ENCODE measurements at places on chromosomes 4 and X.

DNA sequence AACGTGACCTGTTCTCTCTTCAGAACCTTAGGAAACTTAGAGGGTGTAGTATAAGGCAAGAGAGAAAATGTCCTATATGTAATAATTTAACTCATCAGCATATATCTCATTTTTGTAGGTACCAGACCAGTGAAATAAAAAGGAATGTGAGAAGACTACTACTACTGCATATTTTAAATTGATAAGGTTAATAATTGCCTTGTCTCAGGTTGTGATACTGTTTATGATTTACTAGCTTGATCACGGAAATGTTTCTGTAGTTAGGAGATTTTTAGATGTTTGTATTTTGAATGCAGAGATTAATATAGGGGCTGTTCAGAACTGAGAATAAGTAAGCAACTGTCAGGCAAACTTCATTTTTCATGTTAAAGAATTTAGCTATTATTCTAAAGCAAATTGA, 1563.4 kb downstream of the C4orf33 start:
- no peak for DNase-seq

- DNase-seq: no peak
These were observed 24.7 kb downstream of the APBB2 start for GRCh38 chr4:41189666-41190065.

DNA sequence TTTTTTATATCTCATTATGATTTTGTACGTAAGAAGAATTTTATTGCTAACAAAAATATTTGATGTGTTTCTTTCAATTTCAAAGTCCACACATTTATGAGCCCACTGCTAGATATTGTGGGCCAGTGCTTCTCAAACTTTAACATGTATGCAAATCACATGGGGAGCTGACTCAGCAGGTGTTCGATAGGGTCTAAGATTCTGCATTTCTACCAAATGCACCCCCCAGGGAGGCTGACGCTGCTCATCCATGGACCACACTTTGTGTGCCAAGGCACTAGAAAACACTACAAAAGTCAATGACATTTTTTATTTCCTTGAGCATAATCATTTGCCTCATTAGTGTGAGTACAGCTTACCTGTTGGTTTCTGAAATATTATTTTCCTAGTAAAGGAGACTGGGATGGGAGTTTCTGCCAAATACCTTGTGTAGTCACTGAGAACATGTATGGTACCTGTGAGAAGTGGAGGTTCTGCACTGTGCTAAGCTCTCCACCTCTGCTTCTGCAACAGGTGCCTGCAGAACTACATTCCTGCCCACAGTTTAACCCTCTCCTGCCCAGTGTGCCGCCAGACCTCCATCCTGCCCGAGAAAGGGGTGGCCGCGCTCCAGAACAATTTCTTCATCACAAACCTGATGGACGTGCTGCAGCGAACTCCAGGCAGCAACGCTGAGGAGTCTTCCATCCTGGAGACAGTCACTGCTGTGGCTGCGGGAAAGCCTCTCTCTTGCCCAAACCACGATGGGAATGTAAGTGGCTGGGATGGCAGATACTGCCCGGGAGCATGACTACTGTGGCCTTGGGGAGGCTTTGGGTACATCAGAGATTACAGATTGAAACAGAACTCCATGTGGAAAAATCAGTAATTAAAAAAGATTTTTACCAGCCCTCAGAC, 68.9 kb upstream of the MND1 start:
- no peak for DNase-seq

DNA sequence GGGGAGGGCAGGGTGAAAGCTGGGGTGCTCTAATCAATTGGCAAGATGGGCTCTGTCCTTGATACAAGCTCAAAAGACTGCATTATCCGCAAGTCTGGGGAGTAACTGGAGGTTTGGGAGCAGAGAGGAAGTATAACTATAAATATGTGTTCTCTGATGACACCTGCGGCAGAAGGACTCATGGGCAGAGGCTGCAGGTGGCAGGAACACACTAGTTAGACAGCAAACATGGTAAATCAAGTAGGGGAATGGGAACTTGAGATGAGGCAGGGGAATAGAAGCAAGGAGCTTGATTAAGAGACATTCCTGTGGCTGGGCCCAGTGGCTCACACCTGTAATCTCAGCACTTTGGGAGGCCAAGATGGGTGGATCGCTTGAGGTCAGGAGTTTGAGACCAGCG, 30.3 kb downstream of the SH3KBP1 start:
- DNase-seq: no peak

GRCh38 chrX:38804682-38805431, 3.6 kb downstream of the MID1IP1 start:
- peak; percentile 86 for DNase-seq

- DNase-seq: no peak
These were observed 153.2 kb upstream of the RPL34 start for GRCh38 chr4:108466936-108467902.

- no peak for DNase-seq
These were observed 5.0 kb upstream of the ZRSR2 start for GRCh38 chrX:15785176-15785750.

- no peak for DNase-seq
These were observed 107.2 kb upstream of the CENPE start for GRCh38 chr4:103305355-103305754.

DNA sequence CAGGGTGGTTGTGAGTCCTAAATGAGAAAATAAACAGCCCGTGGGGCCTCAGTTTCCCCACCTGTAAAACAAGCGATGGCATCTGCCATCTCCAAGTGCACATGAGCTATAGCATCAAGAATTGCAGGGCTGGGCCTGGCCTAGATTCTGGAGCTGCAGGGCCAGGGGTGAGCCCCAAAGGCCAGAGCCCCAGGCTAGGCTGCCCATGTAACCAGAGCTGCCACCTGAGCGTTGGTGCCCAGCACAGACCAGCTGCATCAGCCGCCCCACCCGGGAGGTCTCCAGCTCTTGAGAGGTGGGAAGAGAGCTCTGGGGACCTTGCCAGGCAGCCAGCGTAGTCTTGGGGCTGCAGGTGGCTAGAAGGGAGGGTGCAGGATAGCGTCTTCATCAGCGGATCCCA, 27.0 kb upstream of the GPR78 start:
- no peak for DNase-seq

- DNase-seq: no peak
These were observed 170.4 kb downstream of the PCDH18 start for GRCh38 chr4:137361756-137362470.

- DNase-seq: no peak
These were observed 1666.4 kb upstream of the IGFBP7 start for GRCh38 chr4:58776627-58777026.

- no peak for DNase-seq
These were observed 112.3 kb upstream of the BANK1 start for GRCh38 chr4:101678180-101678579.

DNA sequence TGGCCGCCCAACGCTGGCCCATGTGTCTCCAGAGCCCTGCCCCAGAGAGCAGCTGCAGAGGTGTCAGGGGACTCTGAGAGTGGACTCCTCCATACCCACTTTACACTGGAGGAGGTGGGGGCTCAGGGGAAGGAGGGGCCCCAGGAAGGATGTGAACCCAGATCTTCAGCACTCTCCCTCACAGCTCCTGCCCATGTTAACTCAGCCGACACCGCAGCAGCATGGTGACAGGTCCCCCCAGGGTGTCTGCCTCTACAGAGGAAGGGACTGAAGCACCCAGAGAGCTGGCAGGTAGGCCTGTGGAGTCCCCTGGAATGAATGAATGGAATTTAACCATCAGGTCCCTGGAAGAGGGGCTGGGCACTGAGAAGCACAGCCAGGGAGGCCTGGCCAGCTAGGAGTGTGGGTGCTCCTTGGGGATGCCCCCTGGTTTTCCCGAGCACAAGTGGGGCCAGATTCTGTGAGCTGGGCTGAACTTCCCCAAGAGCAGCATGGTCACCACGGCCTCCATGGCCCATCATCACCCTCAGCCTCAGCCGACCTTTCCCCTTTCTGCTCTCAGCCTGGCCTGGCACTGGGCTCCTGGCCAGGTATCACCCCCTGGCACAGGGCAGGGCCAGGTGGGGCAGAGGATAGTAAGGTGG, 21.9 kb downstream of the SH3BP2 start:
- DNase-seq: no peak

- DNase-seq: no peak
These were observed 62.7 kb upstream of the PTPN13 start for GRCh38 chr4:86531440-86531839.

GRCh38 chr4:123283371-123283895, 113.2 kb upstream of the SPRY1 start:
- DNase-seq: no peak

- no peak for DNase-seq
These were observed 149.8 kb downstream of the EFNB1 start for GRCh38 chrX:68978655-68979054.

GRCh38 chrX:20653070-20653469, 386.4 kb upstream of the RPS6KA3 start:
- DNase-seq: no peak

DNA sequence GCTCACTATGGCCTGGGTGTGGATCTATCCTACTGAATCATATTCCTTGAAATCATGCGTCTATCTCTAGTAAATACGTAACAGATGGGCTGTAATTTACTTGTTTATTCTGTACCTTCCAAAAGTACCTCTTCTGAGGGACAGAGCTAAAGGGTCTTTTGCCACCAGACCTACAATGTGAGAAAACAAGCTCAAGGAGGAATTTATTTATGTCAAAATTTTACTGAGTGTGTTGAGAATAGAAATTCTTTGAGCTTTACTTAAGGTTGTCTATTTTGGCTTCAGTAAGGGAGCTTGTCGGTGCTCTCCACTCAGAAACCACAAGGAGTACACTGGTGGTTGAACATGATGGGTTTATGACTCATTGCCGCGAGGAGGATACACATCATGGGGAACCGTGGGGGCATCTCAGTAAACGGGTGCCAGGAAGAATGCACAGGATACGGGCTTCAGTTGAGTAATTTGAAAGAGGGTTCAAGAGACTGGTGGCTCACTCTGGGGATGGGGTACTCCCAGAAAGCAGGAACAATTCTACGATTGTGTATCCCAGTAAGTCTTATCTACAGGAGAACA, 3.0 kb downstream of the ANK2 start:
- DNase-seq: no peak

GRCh38 chr4:121827853-121828252, 4.2 kb upstream of the CCNA2 start:
- no peak for DNase-seq

Data from upper lobe of left lung (tissue), 6 donors.